ENCODE measurements at places on chromosomes 2 and 18. TPM values are rescaled to one million over a fixed set of nuclear protein-coding genes. Genes with fewer than 3 reads are reported as not detected.
A peak's percentile ranks its signal among the peaks of the same experiment; 100 is the strongest.

GRCh38 chr18:9069601-9070000 lies 32.9 kb upstream of the NDUFV2 start:
- no peaks in the 10 kb centered on the region for H3K36me3 ChIP-seq
- peak overlapping the region; percentile 91 for H3K27ac ChIP-seq
- no peak for DNase-seq

DNA sequence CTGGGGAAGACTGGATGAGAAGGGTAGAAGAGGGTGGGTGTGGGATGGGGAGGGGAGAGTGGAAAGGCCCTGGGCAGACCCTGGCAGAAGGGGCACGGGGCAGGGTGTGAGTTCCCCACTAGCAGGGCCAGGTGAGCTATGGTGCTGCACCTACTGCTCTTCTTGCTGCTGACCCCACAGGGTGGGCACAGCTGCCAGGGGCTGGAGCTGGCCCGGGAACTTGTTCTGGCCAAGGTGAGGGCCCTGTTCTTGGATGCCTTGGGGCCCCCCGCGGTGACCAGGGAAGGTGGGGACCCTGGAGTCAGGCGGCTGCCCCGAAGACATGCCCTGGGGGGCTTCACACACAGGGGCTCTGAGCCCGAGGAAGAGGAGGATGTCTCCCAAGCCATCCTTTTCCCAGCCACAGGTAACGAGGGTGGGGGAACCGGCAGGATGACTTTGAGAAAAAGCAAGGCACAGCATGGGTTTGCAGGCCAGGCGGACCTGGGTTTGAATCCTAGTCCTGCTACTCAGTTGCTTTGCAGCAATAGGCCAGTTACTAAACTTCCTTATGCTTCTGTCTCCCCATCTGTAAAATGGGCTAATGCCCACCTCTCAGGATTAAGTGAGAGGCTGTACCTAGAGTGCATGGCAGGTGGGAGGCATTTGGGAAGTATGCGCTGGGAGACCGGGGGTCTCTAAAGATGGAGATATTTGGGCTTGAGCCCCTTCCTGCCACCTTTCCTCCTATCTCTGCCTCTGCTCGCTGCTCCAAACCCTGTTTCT lies at the start of gene INHA:
Gene INHA (plus strand): TSS at position 74 of the 765 bp plus-strand sequence. CDS start 65 bp downstream, at position 139.
- H3K4me1 ChIP-seq: peaks cover 37% of the 10 kb centered on the region
- DNase-seq: no peak
- peak within 1 kb of the TSS; percentile 81 for H3K27ac ChIP-seq
- peak within 1 kb of the TSS; percentile 78 for H3K4me3 ChIP-seq
- no peaks in the 10 kb centered on the region for H3K27me3 ChIP-seq

DNA sequence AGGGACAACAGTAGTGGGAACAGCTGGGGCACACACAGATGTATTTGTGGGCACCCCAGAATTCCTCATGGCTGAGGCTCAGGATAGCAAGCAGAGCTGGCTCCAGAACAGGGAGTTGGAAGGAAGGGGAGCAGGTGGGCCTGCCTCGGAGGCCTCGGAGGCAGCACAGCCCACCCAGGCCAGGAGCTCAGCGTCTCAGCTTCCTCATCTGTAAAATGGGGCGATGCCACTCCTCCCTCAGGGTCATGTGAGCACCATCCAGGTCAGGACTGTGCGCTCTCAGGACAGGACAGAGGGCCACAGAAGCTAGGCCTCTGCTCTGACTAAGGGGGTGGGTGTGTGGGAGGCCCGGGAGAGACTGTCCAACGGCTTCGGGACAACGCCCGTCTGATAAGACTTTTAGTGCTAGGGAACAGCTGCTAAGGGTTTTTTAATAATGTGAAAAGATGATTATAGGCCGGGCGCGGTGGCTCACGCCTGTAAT lies 106.2 kb downstream of the HDAC4 start:
- no peak for DNase-seq
- H3K36me3 ChIP-seq: no peaks in the 10 kb centered on the region
- no peak overlapping the region for H3K27ac ChIP-seq
- H3K4me3 ChIP-seq: peak overlapping the region; percentile 37
- no peaks in the 10 kb centered on the region for H3K27me3 ChIP-seq

DNA sequence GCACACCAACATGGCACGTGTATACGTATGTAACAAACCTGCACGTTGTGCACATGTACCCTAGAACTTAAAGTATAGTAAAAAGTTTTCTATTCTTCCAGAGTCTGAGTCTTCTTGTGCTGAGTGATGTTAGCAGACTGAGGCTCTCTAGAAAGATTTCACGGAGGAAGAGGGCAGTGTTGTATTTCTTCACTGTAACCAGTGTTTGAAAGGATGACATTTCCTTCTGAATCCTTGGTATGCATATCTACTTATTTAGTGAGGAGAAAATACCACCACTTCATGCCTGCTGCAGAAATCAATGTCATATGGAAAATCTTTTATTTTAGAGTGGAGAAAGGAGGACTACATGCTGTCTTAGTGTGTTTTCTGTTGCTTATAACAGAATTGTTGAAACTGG lies 357.1 kb downstream of the CCDC85A start:
- no peaks in the 10 kb centered on the region for H3K36me3 ChIP-seq
- H3K27me3 ChIP-seq: peaks cover 10% of the 10 kb centered on the region
- no peak for DNase-seq
- no peak overlapping the region for H3K27ac ChIP-seq

GRCh38 chr2:179020156-179020750 lies 29.7 kb downstream of the CCDC141 start:
- H3K4me3 ChIP-seq: no peak overlapping the region
- no peak overlapping the region for H3K27ac ChIP-seq
- peak; percentile 16 for DNase-seq
- no peaks in the 10 kb centered on the region for H3K4me1 ChIP-seq
- H3K27me3 ChIP-seq: no peaks in the 10 kb centered on the region

DNA sequence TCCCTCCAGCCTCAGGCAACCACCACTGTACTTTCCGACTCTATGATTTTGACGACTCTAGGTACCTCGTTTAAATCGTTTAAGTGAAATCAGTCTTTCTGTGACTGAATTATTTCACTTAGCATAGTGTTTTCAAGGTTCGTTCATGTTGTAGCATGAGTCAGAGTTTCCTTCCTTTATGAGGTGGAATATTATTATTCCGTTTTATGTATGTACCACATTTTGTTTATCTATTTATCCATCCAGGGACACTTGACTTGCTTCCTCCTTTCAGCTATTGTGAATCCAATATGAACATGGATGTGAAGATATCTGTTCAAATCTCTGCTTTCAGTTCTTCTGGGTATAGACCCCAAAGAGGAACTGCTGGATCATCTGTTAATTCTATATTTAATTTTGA lies 19.1 kb downstream of the IL1R2 start:
- no peaks in the 10 kb centered on the region for H3K27me3 ChIP-seq
- no peaks in the 10 kb centered on the region for H3K36me3 ChIP-seq
- no peak overlapping the region for H3K4me3 ChIP-seq
- no peak overlapping the region for H3K27ac ChIP-seq
- DNase-seq: no peak
- H3K4me1 ChIP-seq: peaks cover 4% of the 10 kb centered on the region

DNA sequence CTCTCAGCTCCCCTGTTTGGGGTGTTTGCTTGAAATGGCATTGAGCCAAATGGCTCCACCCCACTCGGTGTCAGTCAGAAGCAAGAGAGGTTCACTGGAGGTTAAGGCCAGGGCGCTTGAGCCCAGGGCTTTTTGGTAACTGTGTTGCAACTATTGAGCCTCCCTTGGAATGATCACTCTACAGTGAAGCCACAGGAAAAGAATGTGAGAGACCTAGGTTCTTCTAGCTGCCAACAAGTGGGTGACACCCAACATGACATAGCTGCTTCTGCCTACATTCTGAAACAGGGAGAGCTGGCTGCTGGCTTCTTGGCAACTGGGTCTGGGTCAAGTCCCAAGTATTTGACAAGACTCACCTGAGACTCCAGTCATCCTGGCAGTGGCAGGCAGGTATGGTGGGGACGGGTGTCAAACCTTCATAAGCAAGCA lies 7.1 kb upstream of the GRHL1 start:
- peaks cover 32% of the 10 kb centered on the region for H3K27me3 ChIP-seq
- H3K4me3 ChIP-seq: no peak overlapping the region
- no peaks in the 10 kb centered on the region for H3K36me3 ChIP-seq
- H3K4me1 ChIP-seq: peaks cover 26% of the 10 kb centered on the region

GRCh38 chr2:203344667-203345066 lies 16.5 kb downstream of the ABI2 start:
- H3K36me3 ChIP-seq: peaks cover 17% of the 10 kb centered on the region
- no peak overlapping the region for H3K27ac ChIP-seq
- H3K27me3 ChIP-seq: no peaks in the 10 kb centered on the region

DNA sequence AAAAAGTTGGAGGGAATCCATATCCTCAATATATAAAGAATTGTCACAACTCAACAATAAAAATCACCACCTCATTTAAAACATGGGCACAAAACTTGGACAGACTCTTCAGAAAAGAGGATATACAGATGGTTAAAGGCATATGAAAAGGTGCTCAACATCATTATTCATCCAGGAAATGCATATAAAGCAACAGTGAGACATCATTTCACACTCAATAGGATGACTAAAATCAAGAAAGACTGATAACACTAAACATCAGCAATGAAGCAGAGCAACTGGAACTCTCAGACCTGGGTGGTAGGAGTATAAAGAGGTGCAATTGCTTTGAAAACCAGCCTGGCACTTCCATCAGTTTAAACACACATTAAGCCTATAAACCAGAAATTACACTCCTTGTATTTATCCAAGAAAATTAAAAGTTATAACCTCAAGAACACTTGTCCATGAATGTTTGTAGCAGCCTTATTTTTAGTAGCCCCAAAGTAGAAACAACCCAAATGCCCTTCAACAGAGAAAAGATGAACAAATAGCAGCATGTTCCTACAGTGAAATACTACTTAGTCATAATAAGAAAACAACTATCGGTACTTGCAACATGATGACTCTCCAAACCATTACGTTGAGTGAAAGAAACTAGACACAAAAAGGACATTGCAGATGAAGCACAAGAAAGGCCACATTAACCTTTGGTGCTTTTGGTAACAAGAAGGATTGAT lies 79.1 kb upstream of the TANC1 start:
- peaks cover 12% of the 10 kb centered on the region for H3K4me1 ChIP-seq
- no peaks in the 10 kb centered on the region for H3K36me3 ChIP-seq
- H3K27me3 ChIP-seq: no peaks in the 10 kb centered on the region
- no peak overlapping the region for H3K4me3 ChIP-seq
- no peak for DNase-seq

DNA sequence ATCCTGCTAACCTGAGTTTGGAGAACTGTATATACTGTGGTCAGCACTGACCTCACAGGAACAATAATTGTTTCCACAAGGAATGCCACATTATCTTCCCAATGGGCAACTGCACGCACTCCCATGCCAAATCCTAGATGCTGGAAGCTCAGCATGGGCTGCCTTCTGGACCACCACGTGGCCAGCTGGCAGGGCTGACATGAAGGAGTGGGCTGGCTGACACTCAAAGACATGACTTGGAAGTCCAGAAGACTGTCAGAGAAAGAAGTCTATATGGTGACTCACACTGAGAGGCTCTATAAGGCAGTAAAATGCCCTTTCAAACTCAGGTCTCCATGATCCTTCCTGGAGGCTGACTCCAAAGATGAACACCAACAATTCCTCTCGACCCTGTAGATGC lies 98.4 kb upstream of the RNF152 start:
- no peak for DNase-seq
- H3K4me3 ChIP-seq: no peak overlapping the region
- H3K4me1 ChIP-seq: peaks cover 7% of the 10 kb centered on the region

GRCh38 chr2:239776436-239777005 lies 248.6 kb downstream of the NDUFA10 start:
- no peak overlapping the region for H3K27ac ChIP-seq
- H3K4me3 ChIP-seq: no peak overlapping the region
- peaks cover 8% of the 10 kb centered on the region for H3K4me1 ChIP-seq
- no peaks in the 10 kb centered on the region for H3K36me3 ChIP-seq
- DNase-seq: no peak
- peaks cover 4% of the 10 kb centered on the region for H3K27me3 ChIP-seq

GRCh38 chr2:27798948-27799645 lies 27.6 kb downstream of the MRPL33 start:
- no peak for DNase-seq
- H3K4me1 ChIP-seq: peaks cover 21% of the 10 kb centered on the region
- H3K36me3 ChIP-seq: no peaks in the 10 kb centered on the region
- H3K27ac ChIP-seq: no peak overlapping the region

DNA sequence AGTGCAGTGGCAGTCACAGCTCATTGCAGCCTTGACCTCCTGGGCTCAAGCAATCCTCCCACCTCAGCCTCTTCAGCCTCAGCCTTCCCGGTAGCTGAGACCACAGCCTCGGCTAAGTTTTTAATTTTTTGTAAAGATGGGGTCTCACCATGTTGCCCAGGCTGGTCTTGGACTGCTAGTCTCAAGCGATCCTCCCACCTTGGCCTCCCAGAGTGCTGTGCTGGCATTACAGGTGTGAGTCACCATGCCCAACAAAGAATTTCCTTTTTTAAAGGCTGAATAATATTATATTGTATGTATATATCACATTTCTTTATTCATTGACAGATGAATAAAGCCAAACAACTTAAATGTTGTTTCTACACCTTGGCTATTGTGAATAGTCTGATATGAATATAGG lies 42.5 kb downstream of the MOB4 start:
- no peaks in the 10 kb centered on the region for H3K27me3 ChIP-seq
- H3K4me3 ChIP-seq: no peak overlapping the region
- no peak for DNase-seq
- no peaks in the 10 kb centered on the region for H3K4me1 ChIP-seq
- H3K36me3 ChIP-seq: peaks cover 13% of the 10 kb centered on the region

- no peak for DNase-seq
- H3K27me3 ChIP-seq: peaks cover 6% of the 10 kb centered on the region
- H3K4me1 ChIP-seq: no peaks in the 10 kb centered on the region
- H3K36me3 ChIP-seq: no peaks in the 10 kb centered on the region
- no peak overlapping the region for H3K27ac ChIP-seq
- H3K4me3 ChIP-seq: no peak overlapping the region
These were observed 17.9 kb downstream of the ZNF385B start for GRCh38 chr2:179843541-179843940.

DNA sequence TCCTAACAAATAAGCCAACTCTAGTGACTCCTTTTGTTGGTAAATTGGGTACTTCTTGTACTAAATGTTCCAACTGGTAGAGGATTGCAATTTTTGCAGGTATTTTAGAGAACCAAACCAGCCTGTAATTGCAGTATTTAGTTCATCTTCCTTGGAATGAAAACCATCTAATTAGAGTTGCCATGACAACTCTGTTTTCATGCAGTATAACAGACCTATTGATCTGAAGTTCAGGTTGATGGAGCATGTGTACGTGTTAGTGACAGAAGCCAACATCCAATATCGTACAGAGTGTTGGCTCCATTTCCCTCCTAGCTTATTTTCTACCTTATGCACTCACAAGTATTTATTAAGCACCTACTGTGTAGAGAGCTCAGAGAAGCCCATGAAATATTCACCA lies 176.3 kb upstream of the FOSL2 start:
- no peaks in the 10 kb centered on the region for H3K36me3 ChIP-seq
- H3K27ac ChIP-seq: no peak overlapping the region
- DNase-seq: no peak
- H3K4me3 ChIP-seq: no peak overlapping the region
- H3K4me1 ChIP-seq: peaks cover 8% of the 10 kb centered on the region

Gene CHAC2
- 7.8 TPM for total RNA-seq

Gene GALNT5
- total RNA-seq: 0.20 TPM

Gene CLIP4
- 14.5 TPM for total RNA-seq

Gene ACMSD
- not detected for total RNA-seq

Gene COBLL1
- 4.0 TPM for total RNA-seq

Gene RUFY4
- total RNA-seq: not detected

Gene UPP2
- total RNA-seq: not detected

Gene RGPD4
- 0.05 TPM for total RNA-seq

Gene MC2R
- not detected for total RNA-seq

Gene SKA1
- total RNA-seq: 30.3 TPM

Gene ARHGAP25
- total RNA-seq: 3.0 TPM
